ENCODE measurements at places on chromosomes 12 and 14. TPM values are rescaled to one million over a fixed set of nuclear protein-coding genes. Genes with fewer than 3 reads are reported as not detected.

CCT2 gene
- total RNA-seq: 390 TPM

RPS6KA5 gene
- 1.0 TPM for total RNA-seq

SINHCAF gene
- 21.2 TPM for total RNA-seq

NPFF gene
- not detected for total RNA-seq

BMP4 gene
- 18.9 TPM for total RNA-seq

MMP19 gene
- total RNA-seq: 11.2 TPM

PAH gene
- not detected for total RNA-seq

SIX1 gene
- 0.57 TPM for total RNA-seq

SLC10A1 gene
- not detected for total RNA-seq

KNTC1 gene
- 4.8 TPM for total RNA-seq

Measured in placental pericyte (primary cell).